Naive thymus-derived CD4-positive, alpha-beta T cell (primary cell): ENCODE measurements at places on chromosomes 2 and 18. TPM values are rescaled to one million over a fixed set of nuclear protein-coding genes. Genes with fewer than 3 reads are reported as not detected.

DNA sequence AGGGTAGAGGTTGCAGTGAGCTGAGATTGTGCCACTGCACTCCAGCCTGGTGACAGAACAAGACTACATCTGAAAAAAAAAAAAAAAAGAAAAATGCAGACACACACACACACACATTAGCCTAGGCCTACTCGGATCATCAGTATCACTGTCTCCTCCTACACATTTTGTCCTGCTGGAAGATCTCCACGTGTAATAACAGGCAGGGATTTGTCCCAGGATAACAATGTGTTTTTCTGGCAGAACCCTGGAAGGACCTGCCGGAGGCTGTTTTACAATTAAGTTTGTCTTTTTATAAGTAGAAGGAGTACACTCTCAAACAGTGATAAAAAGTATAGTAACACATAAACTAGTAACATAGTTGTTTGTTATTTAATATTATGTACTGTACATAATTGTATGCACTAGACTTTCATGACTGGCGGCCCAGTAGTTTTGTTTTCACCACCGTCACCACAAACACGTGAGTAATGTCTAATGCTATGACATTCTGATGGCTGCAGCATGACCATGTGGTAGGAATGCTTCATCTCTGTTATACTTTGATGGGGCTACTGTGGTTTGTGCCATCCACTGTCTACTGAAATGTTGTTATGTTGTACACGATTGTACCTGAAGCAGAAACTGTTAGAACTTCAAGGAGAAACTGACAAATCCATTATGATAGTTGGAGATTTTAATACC is 130.6 kb downstream of the ATP9B start:
- DNase-seq = no peak

DNA sequence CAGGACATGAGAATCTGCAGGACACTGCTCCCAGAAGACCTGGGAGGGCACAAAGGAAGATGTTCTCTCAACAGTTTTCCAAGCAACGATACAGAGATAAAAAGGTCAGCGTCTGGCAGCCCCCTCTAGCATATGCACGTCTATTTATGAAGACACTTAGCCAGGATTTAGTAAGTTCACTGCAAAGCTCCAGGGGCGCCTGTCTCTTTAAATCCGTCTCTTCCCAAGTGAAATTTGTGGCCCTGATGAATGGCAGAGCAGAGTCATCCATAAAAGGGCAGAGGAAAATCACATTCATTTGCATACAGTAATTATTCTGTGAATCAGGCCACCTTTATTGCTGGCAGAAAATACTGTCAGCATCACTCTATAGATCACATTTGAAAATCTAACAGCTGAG is 390.9 kb upstream of the SMIM21 start:
- DNase-seq = no peak

GRCh38 chr18:46324087-46324955 is 220.1 kb downstream of the HAUS1 start:
- no peak for DNase-seq

The PLCL1 gene
- total RNA-seq = 22.7 TPM

DNA sequence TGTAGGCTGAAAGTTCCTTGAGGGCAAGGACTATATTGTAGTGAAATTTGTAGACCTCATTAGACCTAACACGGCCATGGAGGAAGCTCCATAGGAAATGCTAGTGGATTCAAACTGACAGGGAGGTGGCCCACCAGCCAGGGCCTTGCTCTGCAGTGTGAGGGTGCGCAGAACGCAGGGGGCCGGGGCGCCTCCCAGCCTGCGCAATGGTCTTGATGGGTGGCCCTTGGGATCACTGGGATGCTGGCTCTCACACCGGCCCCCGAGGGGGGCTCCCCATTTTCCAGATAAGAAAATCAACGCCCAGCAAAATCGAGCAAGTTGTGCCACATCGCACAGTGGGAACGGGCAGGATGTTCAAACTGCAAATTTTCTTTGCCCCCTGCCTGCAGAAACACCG is 655.4 kb downstream of the GALR1 start:
- DNase-seq = no peak

DNA sequence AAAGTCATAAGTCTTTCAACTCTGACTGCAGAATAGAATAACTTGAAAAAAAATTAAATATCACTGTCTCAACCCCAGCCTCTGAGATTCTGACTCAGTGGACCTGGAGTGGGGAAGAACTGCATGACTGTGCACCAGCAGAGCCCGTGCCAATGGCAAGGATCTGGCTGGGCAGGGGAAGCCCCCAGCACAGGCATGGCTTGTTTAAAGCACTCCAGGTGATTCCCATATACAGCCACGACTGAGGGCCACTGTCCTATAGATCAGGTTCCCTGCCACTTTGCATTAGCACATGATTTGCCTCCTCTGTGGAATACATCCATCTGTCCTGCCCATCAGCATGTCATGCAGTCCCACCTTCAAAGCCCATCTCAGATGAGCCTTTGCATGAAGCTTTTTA is 45.9 kb upstream of the NCK2 start:
- DNase-seq = no peak

GRCh38 chr2:223055140-223055539 is 3.1 kb downstream of the KCNE4 start:
- DNase-seq = no peak

- no peak for DNase-seq
Observed at GRCh38 chr2:38170067-38170466, 94.1 kb upstream of the CYP1B1 start.

DNA sequence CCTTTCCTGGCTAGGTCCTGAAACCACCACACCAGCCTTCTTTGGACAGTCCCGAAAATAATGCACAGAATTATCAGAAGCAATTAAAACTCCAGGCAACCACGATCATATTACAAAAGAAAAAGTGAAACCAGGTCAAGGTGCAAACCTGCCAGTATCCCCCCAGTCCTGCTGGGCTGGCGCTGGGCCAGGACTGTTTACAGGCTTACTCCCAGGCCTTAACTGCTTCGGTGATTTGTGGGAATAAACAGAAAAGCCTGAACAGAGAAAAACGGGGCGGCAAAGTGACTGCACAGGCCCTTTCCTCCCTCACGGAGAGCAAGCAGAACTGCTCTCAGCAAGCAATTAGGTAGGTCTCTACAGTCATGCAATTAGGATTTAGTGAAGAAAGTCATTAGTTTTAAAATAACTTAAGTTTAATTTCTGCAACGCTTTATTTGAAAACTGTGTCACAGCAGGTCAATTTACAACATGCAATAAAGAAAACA is 1.3 kb downstream of the HDAC4 start:
- DNase-seq = no peak

- DNase-seq = no peak
Observed at GRCh38 chr2:163259489-163259888, 420.9 kb upstream of the KCNH7 start.

The CD226 gene
- total RNA-seq = 102 and 103 TPM in 2 replicates

- no peak for DNase-seq
Observed at GRCh38 chr18:23669804-23670405, 7.2 kb upstream of the ANKRD29 start.

DNA sequence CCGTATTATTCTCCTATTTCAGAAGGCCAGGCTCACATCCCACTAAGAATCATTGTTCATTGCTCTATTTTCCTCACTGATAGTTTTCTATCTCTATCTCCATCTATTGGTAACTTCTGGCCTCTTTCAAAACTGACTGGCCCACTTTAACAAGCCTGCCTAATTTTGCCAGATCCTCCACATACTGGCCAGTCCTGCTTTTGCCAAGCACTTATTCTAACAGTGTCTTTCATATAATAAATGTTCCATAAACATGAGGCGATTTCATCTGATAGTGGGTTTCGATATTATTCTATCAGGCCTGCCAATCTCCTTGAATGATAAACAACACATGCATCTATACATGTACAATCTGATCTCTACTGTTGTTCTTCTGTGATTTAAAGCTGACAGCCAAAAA is 125.9 kb upstream of the KCNH7 start:
- no peak for DNase-seq

The DSG1 gene
- total RNA-seq = not detected

GRCh38 chr2:191029280-191029950 is 15.4 kb upstream of the STAT1 start:
- peak; percentile 29 for DNase-seq

DNA sequence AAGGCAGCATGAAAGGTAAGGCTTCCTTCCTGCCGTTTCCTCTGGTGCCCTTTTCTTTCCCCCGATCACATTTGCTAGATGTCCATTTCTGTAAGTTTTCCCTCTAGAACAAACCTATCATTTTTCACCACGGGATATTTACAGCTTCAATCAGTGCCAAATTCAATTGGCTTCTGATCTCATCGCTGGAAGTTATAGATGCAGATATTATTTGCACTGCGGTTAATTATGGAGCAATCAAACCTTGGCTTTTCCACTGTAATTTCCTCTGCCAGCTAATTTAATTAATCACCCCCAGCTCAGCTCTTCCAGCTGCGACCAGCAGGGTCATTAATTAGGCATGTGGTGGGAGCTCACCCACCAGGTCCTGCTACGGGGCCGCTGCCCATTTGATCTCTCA is 86.1 kb downstream of the GBX2 start:
- DNase-seq = no peak

- DNase-seq = no peak
Observed at GRCh38 chr2:122831649-122832048, 1076.2 kb downstream of the TSN start.

DNA sequence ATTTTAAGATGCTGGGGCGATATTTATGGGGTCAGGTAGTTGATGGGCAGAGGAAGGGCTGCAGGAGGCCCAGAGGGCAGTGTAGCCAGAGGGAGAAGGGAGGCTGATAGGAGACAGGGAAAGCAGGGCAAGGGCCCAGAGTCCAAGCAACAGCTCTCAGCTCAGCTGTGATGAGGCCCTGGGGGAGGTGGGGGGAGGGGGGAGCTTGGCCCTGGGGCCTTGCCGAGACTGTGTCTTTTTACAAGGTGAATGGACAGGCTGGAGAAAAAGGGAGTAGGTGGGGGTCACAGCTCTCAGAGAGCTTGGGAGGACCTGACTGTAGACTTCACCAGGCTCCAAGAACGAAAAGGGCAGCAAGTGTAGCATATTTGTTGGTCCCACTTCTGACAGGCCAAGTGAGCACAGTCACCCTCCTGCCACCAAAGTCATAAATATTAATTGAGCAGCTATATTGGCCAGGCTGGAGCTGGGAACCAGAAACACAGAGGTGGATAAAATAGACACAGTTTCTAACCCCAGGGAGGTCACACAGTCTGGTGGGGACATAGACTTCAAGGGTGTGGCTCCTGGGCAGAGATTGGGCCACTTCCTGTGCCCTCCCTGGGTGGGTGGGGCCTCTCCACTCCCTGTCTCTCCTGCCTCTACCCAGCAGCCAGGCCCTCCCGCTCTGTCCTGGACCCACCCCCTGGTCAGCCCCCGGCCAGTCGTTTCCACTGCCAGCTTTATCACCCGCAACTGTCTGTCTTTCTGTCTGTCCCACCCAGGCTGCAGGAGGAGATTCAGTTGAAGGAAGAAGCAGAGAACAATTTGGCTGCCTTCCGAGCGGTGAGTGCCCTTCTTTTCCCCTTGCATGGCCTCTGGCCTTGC is 1.4 kb downstream of the DES start:
- no peak for DNase-seq

The DCTN1 gene
- total RNA-seq = 73.6 TPM

DNA sequence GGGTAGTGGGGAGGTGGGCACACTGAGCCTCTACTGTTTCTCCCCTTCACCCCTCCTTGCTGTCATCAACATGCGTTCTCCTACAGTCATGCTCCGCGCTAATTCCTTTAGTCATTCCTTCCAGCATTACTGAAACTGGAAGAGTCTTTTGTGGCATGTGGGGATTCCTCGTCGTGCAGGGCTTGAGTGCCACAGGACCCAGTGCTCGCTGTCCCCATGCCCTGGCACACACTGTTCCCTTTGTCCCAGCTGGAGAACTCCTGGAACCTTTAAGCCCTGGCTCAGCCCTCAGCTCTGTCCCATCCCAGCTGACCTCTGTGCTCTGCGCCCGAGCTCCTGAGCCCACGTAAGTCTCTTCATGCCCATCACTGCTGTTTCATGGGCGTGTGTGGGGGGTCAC is 42.1 kb downstream of the ODC1 start:
- DNase-seq = no peak

DNA sequence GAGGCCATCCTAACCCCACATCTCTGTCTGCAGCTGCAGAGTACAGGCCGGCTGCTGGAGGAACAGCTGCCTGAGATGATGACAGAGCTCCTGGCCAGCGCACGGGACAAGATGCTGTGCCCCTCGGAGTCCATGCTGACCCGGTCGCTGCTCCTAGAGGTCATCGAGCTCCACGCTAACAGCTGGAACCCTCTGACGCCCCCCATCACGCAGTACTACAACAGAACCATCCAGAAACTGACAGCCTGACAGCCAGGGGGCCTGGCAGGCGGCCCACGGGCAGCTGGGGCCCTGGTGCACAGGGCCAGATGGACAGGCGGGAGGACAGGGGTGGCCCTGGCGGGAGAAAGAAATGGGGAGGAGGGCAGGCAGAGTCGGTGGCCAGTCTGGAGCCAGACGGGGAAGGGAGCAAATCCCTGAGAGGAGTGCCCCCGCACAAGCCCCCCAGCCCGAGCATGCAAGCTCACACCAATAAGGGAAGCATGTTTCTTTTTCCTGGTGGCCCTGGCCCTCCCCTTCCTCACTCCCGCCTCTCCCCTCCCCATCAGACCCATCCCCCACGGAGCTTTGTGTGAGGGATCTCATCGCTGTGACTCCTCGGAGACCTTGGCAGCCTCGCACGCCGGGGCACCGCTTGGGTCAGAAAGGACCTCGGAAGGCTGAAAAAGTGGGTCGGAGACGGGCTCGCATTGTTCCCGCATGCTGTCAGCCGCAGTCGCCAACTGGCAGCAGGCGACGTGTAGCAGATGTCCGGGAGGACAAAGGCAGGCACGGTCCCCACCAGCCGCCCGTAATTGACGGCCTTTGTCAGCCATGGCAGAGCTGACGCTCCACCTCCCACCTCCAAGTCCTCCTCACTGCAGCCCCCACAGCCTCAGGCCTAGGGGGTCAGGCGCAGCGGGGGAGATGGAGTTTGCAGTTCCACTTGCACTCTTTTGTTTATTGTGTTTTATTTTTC is 91.2 kb downstream of the SMAD7 start:
- no peak for DNase-seq

DNA sequence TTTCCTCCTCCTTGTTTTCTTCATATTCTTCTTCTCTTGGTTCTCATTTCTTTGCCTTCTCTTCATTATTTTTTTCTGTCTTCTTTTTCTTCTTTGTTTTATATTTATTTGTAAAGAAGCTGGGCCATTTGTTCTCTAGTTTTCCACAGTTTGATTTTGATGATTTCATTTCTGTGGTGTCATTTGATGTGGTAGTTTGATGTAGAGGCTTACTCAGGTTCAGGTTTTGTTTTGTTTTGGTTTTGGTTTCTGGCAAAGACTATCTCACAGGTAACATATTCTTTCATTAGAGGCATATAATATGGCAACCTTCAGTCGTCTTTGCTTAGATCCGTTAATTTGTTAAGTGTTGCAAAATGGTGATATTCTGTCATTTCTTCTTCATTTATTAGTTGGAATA is 75.3 kb downstream of the BABAM2 start:
- DNase-seq = peak; percentile 80
